Suppressor macrophage treated with lipopolysaccharide for 4 hours (primary cell): ENCODE measurements at places on chromosomes 2 and 18.

GRCh38 chr2:182265718-182266117 lies 161.1 kb downstream of the PDE1A start:
- no peak for DNase-seq

DNA sequence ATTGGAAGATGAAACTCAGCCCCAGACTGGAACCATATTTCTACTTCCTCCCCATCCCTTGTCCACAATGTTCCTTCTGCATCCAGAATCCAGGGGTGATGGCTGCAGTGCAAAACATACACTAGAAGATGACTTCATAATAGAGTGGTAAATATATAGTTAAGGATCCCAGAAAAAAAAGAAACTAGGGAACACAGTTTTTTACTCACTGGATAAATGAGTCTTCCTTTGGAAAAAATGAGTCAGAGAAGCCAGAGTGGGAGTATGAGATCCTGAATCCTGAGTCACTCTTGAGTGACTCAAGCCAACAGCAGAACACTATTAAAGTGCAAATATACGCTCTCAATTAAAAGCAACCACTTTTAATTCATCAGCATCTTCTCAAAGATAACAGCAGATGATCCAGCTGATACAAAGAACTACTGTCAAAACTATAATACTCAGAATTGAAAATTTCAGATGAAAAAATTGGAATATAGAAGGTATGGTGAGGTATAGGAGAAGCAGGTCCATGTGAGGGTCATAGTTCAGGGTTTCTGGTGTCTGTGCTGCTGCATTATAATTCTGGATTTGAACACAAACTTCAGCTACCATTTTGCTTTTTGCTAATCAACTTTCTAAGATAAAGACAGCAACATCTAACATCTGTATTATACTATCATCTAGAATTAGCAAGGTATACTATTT lies 987.2 kb upstream of the CDH2 start:
- DNase-seq: peak; percentile 9

GRCh38 chr2:165408186-165408585 lies 61.3 kb upstream of the CSRNP3 start:
- no peak for DNase-seq

DNA sequence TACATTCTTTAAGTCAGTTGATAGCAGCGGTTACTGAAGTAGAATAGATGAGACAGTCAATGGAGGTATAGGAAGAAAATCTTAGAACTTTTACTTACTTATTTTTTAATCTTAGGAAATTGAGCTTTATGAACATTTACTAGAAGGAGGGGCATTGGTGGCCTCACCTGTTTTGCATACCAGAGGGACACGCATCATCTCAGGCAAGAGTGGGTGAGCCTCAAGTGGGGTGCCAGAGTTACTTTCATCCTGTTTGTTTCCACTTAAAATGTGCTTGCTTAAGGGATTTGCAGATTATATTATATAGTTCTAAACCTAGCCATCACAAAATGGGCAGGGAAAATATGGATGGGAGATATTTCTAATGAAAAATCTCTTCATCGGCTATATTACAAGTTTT lies 61.6 kb downstream of the WDR7 start:
- no peak for DNase-seq
